Keratinocyte (primary cell): ENCODE measurements at places on chromosomes 11 and 22.
A peak's percentile ranks its signal among the peaks of the same experiment; 100 is the strongest.

GRCh38 chr22:49326558-49326957, 501.1 kb downstream of the BRD1 start:
- no peak for DNase-seq

DNA sequence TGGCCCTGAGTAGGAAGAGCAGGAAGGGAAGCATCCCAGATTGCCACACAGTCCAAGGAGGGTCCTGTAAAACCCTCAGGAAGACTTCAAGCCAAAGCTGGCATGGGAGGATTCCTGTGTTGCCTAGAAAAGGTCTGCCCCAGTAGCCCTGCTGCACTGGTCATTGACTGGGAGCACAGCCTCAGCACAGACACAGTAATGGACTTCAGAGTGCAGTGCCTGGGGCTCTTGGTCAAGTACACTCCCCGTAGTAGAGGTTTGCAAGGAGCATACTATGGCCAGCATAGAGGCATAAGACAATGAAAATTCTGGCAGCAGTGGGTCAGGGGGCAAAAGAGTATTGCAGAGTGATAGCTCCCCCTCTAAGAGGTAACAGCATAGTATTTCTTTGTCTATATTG, 36.2 kb upstream of the FJX1 start:
- no peak for DNase-seq

DNA sequence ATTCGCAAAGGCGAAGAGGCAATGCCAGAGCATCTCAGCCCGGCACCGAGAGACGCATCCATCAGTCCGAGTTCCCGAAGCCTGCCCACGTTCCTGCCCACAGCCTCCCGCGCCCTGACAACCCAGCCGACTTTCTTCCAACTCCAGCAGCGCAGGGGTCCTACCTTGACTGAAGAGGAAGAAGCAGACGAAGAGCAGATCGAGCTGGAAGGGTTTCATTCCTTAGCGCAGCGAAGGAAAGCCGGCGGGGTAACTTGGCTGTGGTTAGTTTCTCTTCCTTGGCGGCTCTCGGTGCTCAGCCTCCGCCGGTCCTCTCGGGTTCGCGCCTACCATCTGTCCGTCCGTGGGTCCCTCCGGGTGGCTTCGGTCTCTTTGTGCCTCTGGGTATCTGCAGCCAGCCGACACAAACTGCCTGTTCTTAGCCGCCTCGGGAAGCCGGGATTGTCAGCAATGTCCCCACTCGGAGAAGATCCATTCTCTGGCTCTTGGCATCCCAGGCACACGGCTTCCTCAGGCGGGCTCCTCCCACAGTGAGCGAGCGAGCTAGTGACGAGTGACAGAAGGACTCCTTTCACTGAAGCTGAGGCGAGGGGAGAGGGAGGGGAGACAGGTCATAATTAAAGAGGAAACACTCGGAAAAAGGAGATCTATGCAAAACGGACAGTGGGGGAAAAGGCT, at the start of gene KIRREL3:
Gene KIRREL3, minus strand, starts transcription at position 480 of the 678 bp plus-strand sequence.
- DNase-seq, result no peak

- DNase-seq, result no peak
Observed at GRCh38 chr11:112004389-112004788, 20.8 kb upstream of the DLAT start.

DNA sequence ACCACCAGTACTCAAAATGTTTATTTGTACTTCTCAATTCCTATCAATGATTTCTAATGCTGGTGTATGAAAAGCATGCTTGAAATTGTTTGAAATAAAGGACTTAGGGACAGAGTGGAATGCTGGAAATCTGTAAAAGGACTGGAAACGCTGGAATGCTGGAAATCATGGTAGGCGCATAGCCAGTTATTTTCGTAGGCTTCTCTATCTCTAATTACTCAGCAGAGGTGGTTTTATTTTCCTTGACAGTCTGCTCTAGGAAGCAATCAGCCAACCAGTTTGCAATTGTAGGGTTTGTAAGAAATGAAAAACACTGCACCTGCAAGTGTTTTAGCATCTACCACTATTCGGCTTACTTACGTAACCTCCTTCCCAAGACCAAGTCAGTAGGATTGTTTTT, 788 bp downstream of the LIN7C start:
- DNase-seq, result no peak

DNA sequence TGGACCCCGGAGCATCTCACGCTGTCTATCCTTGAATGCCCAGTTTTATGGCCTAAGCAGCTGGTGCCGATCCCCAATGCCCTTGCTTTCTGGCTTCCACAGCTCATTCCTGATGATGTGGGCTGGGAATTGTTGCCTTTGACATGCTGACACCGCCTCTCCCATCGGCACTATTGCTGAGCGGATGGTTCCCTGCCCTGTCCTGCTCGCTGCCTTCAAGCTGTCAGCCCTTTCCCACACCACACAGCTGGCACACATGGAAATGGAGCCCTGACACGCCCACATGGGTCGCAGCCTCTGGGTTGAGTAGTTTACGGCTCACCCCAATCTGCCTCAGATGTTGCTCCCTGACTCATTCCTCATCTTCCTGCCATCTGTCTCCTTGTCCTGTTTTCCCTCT, 110.2 kb upstream of the SESN3 start:
- no peak for DNase-seq

- no peak for DNase-seq
Observed at GRCh38 chr22:25702040-25702439, 39.9 kb upstream of the MYO18B start.

- no peak for DNase-seq
Observed at GRCh38 chr11:46249103-46249937, 28.1 kb upstream of the CREB3L1 start.

DNA sequence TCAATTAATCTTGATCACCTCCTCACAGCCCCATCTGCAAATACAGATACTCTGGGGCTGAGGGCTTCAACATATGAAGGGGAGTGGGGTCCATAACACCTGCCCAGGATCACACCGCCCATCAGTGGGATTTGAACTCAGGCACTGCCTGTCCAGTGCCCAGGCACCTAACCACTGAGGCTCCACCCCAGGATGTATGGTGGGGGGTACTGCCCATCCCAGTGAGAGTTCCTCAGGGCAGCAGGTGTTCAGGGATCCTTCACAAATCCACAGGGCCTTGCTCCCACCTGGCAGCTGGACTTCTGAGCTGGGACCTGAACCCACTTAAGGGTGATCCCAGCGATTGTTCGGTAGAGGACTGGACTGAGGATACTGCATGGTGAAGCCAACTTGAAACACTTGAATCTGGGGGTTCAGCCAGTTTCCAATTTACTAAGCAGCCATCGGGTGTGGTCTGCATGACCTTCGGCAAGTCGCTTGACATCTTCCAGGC, 33.3 kb downstream of the PRDM11 start:
- DNase-seq, result no peak

GRCh38 chr11:80733790-80734189, 1293.0 kb upstream of the TENM4 start:
- no peak for DNase-seq

DNA sequence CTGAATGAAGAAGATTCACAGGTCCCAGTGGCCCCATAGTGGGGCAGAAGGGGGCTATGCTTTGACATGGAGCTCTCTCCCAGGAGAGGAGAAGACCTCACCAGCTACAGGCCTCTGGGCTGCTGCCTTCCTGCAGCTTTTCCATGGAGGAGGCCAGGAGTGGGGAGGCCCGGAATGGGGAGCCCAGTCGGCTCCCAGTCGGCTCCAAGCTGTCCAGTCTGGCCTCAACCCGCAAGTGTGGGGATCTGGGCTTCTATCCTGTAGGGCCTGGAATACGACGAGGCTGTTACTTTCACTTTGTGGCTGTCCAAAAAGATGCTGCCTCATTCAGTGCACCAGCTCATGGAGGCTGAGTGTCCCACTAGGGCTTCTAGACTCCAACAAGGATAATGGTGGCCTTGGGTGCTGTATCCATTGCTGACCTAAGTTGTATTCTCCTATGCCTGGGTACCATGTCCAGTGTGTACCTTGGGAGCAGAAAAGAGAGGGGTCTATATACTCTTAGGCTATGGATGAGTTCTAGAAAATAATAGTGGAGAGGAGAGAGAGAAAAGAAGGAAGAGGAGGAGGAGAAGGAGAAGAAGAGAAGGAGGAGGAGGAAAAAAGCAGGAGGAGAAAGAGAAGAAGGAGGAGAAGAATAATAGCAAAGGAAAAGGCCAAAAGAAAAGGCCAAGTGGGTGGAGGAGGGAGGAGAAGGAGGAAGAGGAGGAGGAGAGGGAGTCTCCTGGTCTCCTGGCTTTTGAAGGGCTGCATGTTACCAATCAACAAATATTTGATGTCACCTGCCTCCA, 1.1 kb downstream of the MYO18B start:
- no peak for DNase-seq

GRCh38 chr11:93199616-93200015, 1.8 kb upstream of the SLC36A4 start:
- DNase-seq, result no peak

DNA sequence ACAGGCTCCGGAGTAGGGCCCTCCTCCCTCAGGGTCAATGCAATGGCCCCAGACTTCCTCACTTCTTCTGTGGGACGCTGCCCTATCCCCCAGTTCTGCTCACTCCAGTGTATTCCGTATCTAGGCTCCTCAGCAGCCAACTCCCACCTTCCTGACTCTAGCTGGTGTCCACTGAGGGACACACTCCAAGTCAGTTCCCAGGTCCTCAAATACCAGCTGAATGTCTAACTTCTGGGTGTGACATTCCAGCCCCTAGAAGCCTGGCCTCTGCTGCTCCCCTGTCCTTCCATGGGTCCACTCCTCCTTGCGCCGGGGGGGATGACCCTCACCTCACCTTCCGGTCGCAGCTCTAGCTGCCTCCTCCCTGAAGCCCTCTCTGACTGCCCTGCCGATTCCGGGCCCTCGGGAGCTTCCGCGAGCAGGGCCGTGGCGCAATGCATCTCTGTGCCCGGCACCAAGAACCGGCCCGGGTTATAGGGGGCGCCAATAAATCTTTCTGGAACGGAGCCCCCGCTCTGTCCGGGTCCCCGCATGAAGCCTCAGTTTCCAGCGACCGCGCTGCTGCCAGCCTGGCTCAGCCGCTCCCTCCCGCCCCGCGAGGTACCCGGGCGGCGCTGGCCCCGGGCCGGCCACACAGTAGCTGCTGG, 15.4 kb downstream of the BAD start:
- no peak for DNase-seq

GRCh38 chr22:26568207-26568706, 21.7 kb downstream of the TPST2 start:
- peak; percentile 88 for DNase-seq

DNA sequence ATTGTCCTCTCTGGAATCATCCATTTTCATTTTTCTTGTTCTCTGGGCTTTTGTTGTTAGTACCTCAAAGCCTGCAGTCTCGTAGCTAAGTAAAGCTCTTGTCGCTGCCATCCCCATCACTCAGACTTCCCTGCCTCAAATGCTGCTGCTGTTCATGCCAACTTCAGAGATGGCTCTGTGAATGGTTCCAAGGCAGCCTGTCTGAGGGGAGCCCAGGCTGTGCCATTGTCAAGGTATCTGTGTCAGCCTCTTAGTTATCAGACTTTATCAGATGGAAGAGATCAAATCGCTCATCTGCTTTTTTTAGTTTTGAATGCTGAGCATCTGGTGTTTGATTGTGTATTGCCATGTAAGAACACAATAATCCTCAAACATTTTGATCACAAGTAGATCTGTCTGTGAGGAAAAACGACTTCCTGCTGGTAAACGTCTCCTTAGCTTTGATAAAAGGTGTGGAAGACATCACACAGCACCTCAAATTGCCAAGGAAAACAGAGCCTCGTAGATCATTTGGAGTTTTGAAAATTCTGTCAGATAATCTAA, 304.2 kb upstream of the ZC3H12C start:
- no peak for DNase-seq

- no peak for DNase-seq
Observed at GRCh38 chr11:36177836-36178235, 111.4 kb downstream of the COMMD9 start.
